ENCODE measurements at places on chromosomes 4 and X.

- peak; percentile 75 for DNase-seq
Observed at GRCh38 chr4:54233697-54234496, 4.8 kb downstream of the PDGFRA start.

DNA sequence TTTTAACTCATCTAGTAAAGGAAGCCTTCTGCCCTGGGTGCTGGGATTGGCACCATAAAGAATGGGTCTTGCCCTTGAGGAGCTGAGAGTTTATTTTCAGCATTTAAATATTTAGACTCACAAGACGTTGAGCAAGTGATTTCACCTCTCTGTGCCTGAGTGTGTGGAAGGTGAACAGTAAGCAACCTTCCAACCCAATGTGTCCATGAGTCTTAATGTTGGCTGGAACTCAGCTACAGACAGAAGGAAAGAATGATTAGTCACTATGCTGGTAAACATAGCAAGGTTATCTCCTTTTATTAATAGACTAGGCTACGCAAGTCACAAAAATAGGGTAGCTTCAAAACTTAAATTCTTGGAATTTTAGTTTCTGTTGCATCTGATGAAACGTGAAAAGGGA is 277.4 kb upstream of the GATB start:
- DNase-seq = no peak

- no peak for DNase-seq
Observed at GRCh38 chr4:33989820-33990443, 2254.4 kb downstream of the ARAP2 start.

DNA sequence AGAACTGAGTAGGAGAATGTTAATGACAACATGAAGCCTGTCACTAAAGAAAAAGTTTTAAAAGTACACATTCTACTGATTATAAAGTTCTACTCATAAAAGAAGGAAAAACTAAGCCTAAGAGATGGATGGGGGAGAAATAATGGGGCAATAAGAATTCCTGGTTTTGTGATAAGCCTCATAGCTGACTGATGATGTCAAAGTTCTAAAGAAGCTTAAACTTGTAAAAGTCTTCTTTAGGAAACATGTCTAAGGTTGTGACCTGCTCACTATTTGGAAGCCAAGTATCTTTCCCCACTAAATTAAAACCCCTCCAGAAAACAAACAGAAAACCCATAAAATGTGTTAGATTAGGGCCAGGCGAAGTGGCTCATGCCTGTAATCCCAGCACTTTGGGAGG is 232.9 kb upstream of the GIMD1 start:
- DNase-seq = no peak

GRCh38 chr4:101347267-101347556 is at the start of gene PPP3CA:
Gene PPP3CA (minus strand): TSS chr4:101347526.
- no peak for DNase-seq

- no peak for DNase-seq
Observed at GRCh38 chr4:74667944-74668343, 126.4 kb downstream of the BTC start.

DNA sequence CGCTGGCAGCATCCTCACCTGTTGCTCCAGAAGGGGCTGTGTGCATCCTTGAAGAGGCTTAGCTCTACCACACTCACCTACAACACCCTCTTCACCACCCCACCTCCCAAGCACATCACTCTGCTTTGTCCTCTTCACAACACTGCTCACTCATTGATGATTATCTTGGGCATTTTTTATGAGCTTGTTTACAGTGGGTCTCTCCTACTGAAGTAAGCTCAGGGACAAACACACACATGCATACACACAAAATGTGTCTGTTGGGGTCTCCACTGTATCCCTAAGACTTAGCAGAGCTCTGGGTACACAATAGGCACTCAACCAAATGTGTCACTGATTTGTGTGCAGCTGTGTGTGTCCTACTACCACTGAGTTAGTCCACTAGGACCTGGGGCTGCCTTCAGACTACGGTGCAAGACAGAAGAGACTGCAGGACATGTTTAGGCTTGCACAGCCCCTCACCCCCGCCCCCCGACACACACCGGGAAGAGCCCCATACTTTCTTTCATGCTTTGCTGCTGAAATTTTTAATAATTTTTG is 1.3 kb upstream of the GABRE start:
- DNase-seq = no peak

DNA sequence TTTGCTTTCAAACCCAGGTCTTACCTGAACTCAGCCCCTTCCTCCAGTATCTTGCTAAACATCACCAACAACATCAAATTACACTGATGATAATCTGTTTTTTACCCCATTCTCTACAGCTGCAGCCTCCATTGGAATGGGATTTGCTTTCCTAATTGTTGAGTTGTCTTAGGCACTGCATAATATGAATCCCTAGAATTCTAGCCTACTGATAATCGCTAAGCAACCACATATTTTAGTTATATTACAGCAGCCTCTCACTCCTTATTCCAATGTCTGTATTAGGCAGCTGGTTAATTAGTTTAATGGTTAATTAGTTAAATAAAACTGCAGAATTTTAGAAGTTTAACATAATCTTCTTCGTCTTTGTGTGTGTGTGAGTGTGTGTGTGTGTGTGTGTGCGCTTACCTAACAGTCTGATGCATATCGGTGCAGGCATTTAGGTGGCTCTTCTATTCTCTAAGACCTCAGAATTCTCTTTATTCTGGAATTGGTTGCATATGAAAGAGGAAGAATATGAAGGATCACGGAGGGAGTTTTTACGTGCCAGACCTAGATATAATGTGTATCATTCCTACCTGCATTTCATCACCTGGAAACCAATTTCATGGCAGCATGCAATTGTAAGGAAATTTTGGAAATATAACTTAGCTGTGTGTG is 5.3 kb upstream of the COMMD8 start:
- DNase-seq = no peak

- DNase-seq = no peak
Observed at GRCh38 chr4:186902361-186902760, 178.7 kb upstream of the FAT1 start.

DNA sequence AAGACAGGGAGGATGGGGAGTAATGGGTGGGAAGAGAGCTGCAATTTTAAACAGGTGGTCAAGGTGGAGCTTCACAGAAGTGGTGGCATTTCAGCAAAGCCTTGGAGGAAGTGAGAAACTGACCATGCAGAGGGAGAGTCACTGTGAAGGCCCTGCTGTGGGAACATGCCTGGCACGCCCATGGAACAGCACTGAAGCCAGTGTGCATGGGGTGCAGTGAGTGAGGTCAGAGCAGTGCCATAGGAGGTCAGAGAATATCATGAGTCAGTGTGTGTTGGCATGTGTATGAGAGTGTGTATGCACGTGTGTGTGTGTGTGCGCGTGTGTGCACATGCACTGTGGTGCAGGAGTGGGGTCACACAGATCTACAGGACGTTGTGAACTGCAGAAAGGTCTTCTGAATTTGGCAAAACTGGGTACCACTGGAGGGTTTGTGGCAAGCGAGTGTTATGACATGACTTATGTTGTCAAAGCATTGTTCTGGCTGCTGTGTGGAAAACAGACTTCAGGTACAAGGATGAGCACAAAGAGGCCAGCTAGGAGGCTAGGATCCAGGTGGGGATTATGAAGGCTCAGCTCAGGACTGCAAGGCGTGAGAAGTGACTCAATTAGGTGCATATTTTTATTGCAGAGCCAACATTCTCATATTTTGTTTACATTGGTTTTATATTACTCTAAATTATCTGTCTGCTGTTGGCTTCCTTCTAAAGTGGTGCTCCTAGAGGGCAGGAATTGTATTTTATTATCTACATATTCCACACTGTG is 34.0 kb downstream of the ZNF827 start:
- no peak for DNase-seq

DNA sequence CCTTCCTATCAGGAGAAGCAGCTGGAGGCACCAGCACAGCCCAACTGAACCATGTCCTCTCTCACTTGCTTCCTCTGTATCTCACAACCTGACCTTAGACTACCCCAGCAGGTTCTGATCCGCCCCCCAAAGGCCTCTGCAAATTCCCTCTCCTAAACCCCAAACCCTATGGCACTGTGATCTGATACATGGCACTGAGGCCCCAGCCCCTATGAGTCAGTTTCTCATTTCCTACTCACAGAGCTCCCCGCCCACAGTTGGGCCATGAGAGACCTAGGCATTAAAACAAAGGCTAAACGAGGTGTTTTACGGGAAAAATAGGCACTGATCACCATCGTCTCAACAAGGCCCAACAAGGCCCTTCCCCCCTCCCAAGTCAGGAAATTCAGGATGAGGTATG is 19.1 kb downstream of the SASH3 start:
- peak; percentile 55 for DNase-seq

GRCh38 chrX:5648941-5649568 is 579.6 kb downstream of the NLGN4X start:
- DNase-seq = no peak
